ENCODE measurements at places on chromosomes 2 and 18.

DNA sequence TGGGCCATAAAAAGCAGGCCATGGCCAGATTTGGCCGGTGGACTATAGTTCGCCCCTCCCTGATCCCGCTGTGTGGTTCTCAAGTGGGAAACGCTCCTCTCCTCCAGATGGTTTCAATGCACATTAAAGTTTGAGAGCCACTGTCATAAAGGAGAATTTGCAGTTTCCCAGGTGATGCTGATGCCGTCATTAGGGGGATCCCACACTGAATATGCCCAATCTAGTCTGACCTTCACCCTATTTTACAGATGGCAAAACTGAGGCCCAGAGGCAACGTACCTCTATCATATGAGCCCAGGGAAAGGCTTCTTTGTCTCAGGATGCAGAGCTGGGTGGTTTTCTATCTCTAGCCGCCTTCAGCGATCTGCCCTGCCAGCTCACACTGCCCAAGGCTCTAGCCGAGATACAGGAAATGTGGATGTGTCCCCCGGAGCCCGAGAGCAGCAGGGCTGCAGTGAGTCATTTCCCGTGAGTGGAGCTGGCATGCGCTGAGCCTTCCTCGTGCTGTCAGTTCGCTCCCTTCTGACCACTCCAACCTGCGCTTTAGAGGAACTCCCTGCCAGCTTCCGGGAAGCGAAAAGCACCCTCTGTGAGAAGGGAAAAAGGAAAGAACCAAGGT is 116.2 kb downstream of the SMAD7 start:
- DNase-seq = peak; percentile 78

DNA sequence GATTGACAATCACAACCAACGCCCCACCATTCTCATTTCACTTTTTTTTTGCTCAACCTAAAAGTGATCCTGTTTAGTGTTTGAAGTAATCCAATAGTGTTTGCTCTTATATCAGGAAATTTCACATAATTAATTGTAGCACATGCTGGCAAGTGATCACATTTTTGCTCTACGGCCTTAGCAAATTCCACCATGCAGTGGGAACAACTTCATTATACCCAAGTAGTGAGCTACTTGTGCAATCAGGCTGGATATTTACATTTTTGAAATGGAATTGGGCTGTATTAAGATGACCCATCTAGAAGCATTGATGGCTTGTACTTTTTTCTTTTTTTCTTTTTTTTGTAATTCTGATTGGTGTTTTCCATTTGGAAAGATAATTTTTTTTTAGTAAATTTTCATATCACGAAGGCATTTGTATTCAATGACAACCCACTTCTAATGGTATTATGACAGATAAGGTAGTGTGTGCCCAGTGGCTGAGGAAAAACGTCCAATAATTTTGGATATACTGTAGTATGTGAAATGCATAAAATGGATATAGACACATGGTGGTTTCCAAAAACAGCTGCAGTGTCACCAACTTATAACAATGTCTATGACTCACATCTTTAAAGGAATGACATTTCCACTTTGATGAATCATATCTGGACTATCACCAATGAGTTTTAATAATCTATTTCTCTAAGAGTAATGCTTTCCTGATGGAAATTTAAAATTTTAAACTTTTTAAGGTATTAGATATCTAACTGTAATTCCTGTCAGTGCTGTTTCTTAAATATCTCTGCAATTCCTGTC is 130.6 kb downstream of the COL6A3 start:
- DNase-seq = no peak

DNA sequence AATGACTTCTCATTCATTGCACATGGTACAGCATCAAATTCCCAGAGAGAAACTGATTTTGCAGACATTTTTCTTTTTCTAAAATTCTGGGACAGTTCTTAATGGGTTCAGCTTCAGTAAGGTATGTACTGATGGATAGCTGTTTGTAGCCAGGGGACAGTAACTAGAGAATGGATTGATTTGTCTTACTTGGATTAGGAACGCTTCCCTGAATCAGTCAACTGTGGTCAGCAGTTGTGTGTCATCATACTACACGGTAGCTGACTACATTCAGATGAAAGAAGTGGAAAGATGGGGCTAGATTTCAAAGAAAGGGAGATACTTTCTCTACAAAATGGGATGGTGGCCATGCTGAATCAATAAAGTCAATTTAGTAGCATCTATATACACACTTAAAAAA is 431.4 kb downstream of the GRB14 start:
- no peak for DNase-seq

DNA sequence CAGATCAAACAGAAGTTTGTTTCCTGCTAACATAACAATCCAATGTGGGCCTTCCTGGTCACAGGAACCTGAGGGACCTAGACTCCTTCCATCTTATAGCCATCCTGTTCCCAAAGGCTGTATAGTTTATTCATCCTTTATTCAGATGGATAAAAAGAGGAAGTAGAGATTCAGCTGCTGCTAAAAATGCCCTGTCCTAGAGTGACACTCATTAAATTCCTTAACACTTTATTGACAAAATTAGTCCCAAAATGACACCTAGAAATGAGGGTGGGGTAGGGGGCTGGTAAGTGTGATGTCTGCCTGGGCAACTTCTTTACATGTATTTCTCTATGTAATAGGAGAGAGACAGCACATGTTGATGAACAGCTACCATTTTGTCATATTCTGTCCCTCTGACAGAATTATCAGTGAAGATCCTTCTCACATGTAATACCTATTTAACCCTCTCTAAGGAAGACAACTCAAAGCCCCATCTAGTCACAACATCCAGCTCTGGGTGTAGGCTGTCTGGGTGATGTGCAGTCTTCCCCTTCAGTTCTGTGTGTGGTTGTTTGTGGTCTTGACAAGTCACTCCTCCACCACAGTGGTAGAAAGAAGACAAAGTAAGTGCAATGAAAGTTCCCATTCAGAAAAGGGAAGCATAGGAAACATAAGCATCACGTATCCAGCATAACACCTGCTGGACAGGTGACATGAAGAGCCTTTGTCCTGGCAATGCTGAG is 253.9 kb upstream of the CNTNAP5 start:
- DNase-seq = no peak

DNA sequence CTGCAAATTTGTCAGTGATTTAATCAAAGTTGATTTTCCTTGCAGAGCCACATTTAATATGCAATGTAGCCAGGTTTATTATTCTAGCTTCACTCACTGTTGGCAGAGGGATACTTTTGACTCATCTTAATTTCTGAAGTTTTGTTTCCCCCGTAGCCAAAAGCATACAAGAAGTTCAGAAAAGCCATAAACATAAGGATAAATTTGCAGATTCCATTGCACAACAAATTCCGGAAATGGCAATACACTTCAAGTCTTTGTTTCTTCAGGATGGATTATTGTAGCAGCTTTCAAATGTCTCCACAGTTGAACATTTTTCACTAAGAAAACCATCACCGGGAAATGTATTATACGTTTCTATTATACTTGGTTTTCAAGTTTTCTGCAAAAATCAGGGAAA is 88.0 kb upstream of the ZCCHC2 start:
- no peak for DNase-seq

DNA sequence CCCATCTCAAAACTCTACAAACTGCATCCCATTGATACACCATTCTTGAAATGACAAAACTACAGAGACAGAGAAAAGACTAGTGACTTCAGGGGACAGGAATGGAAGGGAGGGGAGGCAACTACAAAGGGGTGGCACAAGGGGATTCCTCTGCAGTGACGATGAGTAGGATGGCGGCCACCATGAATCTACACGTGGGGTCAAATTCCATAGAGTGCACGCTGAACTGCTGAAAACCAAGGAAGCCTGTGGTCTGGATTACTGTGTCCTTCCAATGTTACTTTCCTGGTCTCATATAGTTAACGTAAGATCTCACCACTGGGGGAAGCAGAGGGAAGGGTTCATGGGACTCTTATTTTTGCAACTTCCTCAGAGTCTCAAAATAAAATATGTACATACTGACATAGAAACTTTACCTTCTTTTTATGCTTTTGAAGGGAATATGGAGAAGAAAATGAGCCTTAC is 23.6 kb downstream of the COX7A2L start:
- no peak for DNase-seq

- DNase-seq = no peak
These were observed 47.7 kb upstream of the POMC start for GRCh38 chr2:25215948-25216679.

DNA sequence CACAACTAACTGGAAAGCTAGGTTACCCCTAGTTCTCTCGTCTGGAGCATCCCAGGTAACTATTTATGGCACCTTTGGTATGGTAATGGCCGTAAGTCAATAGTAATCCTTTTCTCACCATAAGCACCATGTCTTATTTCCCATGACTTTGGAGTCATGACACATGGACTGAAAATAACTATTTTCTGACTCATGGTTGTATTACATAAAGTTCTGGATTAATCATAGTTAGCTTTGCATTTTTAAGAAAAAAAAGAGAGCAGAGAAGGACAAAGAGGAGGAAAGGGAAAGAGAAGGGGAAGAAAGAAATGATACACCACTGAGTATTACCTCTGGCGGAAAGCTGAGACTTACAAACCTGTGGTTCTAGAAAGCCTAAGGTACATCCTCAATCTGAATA is 99.3 kb downstream of the BIN1 start:
- no peak for DNase-seq

GRCh38 chr2:108853421-108853820 is 66.8 kb downstream of the CCDC138 start:
- DNase-seq = no peak

GRCh38 chr2:12712881-12713280 is 3.9 kb upstream of the TRIB2 start:
- DNase-seq = no peak

DNA sequence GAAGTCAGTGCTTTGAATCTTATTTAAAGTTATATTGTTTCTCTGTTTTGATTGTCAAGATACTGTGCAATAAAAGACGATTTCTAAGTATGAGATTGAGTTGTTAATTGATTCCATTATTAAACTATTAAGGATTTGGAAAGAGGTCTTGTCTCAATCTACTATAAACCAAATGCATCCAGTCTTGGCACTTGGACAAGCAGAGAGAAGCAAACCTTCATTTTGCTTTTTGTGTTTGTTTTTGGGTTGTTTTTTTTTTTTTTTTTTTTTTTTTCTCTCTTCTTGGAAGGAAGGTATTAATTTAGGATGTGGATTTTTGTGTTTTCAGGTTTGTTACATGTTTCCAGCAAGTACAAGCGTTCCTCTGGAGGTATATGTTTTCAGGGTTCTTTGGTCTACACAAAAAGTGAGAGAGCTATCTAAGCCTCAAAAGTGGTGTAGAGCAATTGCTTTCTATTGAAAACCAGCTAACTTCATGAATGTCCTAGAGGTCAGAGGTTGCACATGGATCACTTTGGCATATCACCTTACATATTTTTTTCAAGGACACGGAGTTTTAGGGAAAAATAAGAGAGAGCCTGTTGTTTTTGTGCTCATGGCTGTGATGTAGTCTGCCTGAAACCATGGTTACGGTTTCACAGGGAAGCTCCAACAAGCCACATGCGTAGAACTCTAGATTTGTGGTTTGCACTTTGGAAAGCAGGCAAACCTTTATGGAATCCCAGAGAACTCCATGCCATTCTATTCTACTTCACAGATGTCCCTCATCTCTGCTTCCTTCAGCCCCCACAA is 1.8 kb downstream of the PRKCE start:
- DNase-seq = no peak

DNA sequence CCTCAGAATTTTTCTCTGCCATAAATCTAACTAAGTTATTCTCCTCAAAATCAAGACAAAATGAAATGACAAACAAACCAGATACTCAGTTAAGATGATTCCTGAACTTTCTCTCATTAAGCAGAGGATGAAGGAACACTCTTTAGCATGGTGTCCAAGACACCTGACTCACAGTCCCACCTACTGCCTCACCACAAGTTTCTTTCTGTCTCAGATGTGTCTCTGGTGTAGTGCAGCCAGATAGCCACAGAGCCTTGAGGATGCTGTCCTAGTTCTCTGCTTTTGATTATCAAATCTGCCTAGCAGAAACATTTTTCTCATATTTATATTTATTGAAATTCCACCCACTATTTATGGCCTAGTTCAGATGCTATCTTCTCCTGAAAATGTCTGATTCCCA is 103.6 kb upstream of the TMEM200C start:
- DNase-seq = no peak

DNA sequence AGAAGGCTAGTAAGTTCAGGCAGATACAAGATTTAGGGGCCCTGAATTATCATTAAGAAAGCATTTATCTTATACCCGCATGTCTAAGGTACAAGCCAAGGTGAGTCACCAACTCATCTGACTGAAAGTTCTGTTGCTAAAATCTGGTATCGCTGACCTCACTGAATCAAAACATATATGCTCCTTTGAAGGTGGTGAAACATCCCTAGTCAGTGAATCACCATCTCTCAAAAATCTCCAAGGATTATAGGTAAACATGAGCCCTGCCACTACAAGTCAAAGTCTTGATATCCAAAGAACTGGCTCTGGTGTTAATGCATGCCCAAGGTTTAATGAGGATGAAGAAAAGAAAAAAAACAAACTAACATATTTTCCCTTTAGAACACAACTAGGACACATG is 43.5 kb downstream of the IRS1 start:
- peak; percentile 99 for DNase-seq

DNA sequence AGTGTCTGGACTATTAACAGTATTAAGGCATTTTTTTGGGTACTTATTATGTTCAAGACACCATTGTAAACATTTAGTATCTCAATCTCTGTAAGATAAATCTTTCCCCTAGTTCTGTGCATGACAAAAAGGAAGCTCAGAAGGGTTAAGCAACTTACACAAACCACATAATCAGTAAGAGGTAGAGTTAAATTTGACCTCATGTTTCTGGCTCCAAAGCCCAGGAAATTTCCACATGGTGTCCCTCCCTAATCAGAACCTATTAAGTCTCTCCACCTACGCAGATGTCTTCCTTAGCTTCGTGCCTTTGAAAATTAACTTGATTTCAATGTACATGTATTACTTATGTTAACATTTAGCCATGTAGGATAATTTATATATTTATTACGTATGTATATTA is 2.0 kb downstream of the MFSD6 start:
- no peak for DNase-seq

- DNase-seq = no peak
These were observed 86.9 kb downstream of the SOS1 start for GRCh38 chr2:39033980-39034379.

GRCh38 chr18:41484069-41484468 is 471.0 kb upstream of the PIK3C3 start:
- DNase-seq = no peak

Measured in epithelial cell of prostate (primary cell).